GF-D8 (cell line): ENCODE measurements at places on chromosomes 4 and X.

DNA sequence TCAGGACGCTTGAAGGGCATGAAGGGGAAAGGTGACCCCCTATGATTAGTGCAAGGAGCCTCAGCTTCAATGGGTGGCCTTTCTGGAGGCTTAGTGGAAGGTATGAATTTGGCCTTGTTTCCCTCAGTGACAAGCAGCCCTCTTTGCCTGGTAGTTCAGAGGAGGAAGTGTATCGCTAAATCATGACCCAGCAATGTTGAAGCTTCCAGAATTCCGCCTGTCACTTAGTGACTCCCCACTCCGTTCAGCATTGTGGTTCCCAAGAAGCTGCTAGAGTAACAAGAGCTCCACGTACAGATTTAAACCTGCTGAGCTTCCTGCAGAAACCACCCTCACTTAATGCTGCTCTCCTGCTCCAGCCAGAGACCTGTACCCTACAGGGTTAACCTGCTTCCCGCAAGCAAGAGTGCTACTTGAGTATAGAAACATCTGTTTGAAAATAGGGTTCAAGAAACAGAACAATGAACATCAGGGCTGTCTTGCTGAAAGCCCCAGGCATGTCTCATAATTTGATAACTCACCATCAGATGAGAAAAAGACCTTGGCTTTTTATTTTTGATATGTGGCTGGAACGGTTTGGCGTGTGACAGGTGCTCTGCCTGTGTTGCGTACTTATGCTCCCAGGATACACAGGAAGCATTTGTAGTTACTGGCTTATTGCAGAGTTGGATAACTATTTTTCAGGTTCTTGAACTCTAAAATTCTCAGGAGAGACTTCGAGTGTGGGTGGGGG lies 105.2 kb downstream of the UCHL1 start:
- no peak for DNase-seq

- no peak for DNase-seq
Observed at GRCh38 chr4:101850698-101851097, 60.2 kb downstream of the BANK1 start.

- no peak for DNase-seq
Observed at GRCh38 chr4:53651156-53651735, 60.0 kb upstream of the LNX1 start.

GRCh38 chrX:122770581-122770980 lies 413.5 kb upstream of the GRIA3 start:
- no peak for DNase-seq

GRCh38 chrX:3136161-3136961 lies 95.1 kb downstream of the ARSF start:
- DNase-seq = no peak

GRCh38 chr4:168634276-168634802 lies 137.5 kb downstream of the PALLD start:
- peak; percentile 7 for DNase-seq

DNA sequence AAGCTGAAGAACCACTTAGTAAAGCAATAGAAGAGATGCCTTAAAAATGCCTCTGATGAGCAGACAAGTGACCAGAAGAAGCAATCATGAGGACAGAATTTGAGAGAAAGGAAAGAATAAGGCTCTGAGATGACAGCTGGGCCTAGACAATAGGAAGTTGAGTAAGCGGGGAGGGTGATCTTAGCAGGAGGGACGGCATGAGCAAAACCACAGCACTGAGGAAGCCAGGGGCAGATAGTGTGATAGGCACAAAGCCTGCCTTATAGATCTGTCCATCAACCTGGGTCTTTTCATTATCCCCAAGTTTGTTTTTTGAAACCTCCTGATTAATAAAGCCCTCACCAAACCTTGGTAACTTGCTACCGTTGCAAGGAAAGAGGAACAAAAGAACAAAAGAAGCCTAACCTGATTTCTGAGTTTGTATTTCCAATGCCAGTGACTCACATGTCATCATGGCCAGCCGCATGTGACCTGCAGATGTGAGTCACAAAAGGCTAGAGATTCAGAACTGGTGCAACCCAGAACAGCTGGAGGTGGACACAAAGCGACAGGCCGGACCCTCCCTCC lies 55.7 kb upstream of the PPARGC1A start:
- DNase-seq = peak; percentile 77

- no peak for DNase-seq
Observed at GRCh38 chrX:48919360-48919841, 577 bp upstream of the PIM2 start.

- DNase-seq = no peak
Observed at GRCh38 chr4:142475663-142476062, 370.4 kb downstream of the INPP4B start.

DNA sequence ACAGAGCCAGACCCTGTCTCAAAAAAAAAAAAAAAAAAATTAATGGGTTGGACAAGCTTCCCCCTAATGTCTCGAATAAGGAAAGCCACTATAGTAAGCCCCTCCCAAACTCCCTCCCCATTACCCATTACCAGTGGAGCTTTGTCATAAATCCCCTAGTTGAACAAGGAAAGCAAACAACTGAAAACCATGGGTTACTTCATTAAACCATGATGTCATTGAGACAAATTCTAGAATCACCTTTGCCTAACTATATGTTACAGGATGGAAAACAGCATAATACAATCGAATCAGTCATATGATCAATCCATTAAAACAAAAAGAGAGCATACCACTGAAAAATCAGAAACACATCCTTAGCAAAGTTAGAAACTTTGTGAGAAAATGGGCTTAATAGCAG lies 8.2 kb downstream of the ARAP2 start:
- no peak for DNase-seq

- no peak for DNase-seq
Observed at GRCh38 chr4:131459430-131460101, 1689.5 kb upstream of the PCDH10 start.

DNA sequence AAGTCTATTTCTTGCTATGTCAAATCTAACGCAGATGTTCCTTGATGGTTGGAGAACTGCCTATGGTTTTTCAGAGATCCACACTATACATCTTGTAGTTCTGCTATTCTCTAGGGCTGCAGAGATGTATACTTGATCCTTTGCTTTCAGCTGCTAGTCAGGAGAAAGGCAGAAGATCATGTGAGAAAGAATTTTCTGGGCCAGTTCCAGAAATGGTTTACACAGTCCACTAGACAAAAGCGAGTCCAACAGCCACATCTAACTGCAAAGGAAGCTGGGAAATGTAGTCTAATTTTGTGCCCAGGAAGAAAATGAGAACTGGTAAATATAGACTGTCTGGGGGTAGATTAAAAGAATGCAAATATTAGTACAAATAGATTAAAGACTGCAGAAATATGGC lies 394.3 kb upstream of the SLIT2 start:
- DNase-seq = no peak

DNA sequence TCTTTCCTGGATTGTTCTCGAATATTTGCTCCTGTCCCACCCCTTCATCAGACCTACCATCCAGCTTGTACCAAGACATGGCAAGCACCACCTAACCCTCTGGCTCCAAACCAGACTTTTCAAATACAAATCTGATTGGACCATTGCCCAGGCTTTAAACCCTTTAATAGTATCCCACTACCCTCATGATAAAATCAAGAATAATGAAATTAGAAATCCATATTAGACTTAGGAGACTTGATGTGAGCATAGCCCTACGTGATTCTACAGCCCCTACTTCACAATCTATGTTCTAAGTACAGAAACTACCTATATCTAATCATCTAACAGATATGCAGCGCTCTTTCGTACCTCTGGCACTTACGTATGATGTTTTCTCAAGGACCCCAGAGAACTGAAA lies 375.2 kb upstream of the CPEB2 start:
- no peak for DNase-seq

GRCh38 chr4:22122062-22122461 lies 173.5 kb upstream of the KCNIP4 start:
- no peak for DNase-seq
